ENCODE measurements at places on chromosomes 1 and 21.

- DNase-seq, result no peak
Observed at GRCh38 chr21:36765229-36765628, 66.3 kb downstream of the SIM2 start.

DNA sequence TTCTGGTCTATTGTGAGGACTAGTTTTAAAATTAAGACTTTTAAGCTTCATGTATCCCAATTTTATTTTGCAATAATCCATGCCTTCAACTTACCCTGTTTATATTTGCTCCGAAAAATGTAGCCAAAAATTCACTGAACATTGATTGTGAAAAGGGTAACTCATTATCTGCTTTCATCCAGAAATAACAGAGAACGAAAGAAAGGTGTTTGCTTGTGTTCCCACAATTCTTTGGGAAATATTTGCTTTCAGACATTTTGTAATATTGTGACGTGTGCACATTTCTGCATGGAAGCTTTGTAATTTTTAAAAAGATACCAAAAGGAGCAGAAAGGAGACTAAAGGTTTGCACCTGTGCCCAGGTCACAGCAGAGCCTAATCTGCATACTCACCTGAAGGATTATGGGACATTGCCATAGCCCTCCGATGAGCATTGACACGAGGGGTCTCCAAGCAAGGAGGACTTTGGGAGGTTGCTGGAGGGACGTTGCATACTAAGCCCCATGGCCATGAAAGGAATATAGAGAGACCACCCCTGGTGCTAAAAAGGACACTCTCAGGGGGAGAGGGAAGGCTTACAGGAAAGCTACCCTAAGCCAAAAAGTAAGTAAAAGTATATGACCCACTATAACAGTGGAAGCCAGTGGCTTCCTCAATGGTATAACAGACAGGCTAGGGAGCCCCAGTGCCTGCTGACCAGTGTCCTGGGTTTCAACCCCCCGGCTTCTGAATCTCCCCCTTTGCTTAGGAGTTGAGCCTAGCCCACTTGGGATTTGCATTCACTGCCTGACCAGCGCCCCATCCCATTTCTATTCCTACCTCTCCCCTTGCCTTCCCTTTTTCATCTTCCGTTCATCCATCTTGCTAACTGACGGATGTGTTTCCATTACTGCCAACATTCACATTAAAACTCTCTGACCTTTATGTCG is 148.6 kb upstream of the ZC3H12A start:
- no peak for DNase-seq

- DNase-seq, result no peak
Observed at GRCh38 chr1:85259912-85260274, 431 bp upstream of the C1orf52 start.

DNA sequence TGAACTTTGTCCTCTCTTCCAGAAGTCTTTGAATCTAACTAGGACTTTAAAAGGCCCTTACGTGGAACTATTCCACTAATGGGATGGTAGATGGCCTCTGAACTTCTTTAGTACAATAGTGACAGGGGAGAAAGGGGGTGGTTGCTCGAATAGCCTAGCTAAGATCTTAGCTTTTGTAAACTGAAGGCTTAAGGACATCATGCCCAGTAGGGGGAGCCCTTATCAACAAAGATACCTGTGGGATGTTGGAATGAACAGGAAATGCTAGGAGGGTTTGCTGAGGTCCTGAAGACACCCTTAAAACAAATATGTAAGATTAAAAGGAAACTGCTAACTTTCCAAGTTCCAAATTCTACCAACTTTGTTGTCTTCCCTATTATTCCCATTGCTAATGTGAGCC is 33.2 kb downstream of the NHLH2 start:
- DNase-seq, result peak; percentile 16
